ENCODE measurements at places on chromosomes 4 and X.

GRCh38 chr4:125280892-125281403 is 33.8 kb upstream of the FAT4 start:
- DNase-seq: no peak

- no peak for DNase-seq
Observed at GRCh38 chr4:141731481-141731880, 95.1 kb downstream of the IL15 start.

DNA sequence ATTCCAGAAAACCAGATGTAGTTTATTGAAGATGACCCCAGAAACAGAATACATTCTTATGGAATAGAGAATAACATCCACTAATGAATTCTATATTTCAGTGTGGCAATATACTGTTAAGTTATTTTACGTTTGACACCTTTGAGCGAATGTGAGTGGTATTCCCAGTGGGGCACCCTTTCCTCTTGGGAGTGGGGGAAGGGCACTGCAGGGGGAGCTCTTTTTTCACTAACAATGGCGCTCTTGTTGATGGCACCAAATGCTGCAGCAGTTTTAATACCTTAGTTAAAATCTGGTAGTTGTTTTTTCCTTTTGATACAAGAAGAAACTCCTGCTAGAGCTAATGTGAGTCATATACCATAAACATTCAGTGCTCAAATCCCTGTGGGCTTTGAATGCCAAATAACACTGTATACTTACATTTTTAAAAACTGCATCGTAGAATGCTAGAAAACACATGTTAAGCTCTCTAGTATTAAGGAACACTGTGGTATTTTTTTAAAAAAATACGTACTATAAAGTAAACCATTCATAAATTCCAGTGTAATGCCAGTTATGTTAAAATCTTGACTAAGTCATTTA is 178.5 kb downstream of the DCHS2 start:
- DNase-seq: no peak

DNA sequence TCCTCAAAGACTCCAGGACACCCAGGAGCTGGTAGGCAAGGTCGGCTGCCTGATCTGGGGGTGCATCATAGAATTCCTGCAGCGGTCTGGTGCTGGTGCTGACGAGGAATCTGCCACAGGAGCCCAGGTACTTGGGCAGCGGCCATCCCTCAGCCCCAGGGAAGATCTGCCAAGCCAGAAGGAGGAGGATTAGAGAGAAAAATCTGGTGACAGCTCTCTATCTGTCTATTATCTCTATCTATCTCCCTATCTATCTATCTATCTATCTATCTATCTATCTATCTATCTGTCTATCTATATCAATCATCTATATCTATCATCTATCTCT is 46.7 kb downstream of the DIPK2B start:
- DNase-seq: no peak

- peak; percentile 17 for DNase-seq
Observed at GRCh38 chrX:135596495-135596894, 76.0 kb downstream of the INTS6L start.

- DNase-seq: no peak
Observed at GRCh38 chr4:5900844-5901243, 8.0 kb upstream of the CRMP1 start.

DNA sequence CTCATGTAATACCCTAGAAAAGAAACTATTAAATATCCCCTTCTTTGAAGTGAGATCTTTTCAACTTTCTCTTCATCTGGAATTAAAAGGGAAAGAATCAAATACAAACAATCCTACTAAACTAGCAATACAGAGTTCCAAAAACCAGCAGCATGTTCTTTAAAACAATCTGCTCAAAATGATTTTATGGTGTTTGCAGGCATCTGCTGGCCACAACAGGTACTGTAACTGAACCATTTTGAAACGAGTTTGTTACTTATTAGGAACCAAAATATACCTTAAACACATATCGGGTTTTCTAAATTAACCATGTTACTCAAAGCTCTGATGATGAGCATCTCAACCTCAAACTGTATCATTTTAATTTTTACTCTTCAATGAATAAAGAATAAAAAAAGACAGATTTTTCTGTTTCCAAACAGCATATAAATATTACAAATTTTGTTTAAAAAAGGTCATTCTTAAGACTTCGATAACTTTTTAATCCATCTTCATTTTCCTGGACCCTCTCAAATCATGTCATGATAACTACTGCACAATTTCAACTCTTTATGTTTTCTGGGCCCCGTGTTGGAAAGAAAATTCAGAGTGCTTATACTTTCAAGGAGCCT is 56.5 kb downstream of the ARAP2 start:
- DNase-seq: no peak

DNA sequence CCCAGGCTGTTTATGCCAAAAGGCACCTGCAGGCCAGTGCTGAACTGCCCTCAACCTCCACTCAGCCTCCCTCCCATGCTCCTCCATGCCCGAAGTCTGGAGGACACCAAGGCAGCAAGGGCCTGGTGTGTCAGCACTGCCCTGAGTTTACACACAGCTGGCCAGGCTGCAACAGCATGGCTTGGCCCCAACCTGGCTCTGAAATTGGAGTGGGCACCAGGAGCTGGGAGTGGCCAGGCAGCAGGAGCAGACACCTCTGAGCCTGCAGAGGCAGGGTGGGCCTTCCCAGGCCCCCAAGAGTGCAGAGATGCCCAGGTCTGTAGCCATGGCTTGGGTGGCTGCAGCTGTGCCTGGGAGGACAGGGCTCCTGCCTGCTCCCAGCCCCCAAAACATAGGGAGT is 571.2 kb upstream of the ACTRT1 start:
- DNase-seq: no peak

GRCh38 chrX:115367951-115368350 is 78.4 kb downstream of the LUZP4 start:
- no peak for DNase-seq

DNA sequence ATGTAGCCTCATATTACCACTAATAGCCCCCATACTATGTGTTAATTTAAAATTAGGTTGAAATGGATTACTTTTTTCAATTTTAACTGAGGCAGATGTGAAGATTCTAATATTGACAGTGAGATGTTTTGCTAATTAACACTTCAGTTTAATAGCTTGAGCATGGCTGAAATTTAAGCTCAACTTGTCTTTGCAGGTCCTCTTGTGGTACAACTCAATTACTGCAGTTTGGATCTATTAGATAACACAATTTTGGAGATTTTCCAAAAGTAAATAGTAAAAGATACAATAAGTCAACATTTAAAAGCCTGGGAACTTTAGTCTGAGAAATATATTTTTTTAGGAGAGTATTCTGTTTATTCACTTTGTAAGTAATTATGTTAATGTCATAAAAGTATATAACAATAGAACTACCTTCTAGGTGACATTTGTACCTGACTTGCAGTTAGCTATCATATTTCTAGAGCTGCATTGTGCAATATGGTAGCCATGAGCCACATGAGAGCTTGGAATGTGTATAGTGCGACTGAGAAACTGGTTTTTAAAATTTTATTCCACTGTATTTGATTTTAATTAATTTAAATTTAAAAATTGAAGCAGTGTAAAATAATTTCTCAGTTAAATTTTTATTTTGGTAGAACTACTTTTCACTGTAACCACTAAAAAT is 73.1 kb upstream of the FMR1 start:
- DNase-seq: no peak

GRCh38 chrX:102808336-102808735 is 87.8 kb downstream of the GPRASP3 start:
- no peak for DNase-seq

DNA sequence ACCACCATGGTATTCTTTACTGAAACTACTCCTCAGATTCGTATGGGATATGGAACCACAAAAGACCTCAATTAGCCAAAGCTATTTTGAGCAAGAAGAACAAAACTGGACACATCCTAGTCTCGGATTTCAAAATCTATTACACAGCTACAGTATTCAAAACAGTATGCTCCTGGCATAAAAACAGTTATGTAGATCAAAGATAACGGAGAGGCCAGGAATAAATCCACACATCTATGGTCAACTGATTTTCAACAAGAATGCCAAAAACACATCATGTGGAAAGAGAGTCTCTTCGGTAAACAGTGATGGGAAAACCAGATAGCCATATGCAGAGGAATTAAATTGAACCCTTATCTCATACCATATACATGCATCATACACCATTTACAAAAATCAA is 155.3 kb downstream of the SPCS3 start:
- DNase-seq: no peak

- DNase-seq: no peak
Observed at GRCh38 chr4:143771269-143771668, 70.8 kb upstream of the FREM3 start.

- DNase-seq: no peak
Observed at GRCh38 chr4:6224735-6225134, 24.4 kb upstream of the JAKMIP1 start.

DNA sequence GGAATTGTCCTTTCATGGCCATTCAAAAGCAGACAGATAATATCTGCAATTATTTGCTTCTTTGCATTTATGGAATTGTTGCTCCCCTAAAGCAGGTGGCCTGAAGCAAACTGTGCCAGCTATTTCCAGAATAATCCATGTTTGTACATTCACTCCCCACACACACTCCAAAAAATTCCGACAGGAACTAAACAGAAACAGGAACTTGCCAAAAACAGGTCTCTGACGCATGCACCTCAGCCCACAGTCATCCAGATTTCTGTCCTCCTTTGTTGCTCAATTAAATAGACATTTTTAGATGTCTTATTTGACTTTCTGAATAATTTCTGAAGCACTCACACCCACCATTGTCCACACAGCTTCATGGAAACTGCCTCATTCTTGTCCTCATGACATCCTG is 71.5 kb upstream of the EDNRA start:
- no peak for DNase-seq

- DNase-seq: no peak
Observed at GRCh38 chr4:182855877-182856276, 61.3 kb downstream of the DCTD start.
